ENCODE measurements at places on chromosomes 4 and X.

DNA sequence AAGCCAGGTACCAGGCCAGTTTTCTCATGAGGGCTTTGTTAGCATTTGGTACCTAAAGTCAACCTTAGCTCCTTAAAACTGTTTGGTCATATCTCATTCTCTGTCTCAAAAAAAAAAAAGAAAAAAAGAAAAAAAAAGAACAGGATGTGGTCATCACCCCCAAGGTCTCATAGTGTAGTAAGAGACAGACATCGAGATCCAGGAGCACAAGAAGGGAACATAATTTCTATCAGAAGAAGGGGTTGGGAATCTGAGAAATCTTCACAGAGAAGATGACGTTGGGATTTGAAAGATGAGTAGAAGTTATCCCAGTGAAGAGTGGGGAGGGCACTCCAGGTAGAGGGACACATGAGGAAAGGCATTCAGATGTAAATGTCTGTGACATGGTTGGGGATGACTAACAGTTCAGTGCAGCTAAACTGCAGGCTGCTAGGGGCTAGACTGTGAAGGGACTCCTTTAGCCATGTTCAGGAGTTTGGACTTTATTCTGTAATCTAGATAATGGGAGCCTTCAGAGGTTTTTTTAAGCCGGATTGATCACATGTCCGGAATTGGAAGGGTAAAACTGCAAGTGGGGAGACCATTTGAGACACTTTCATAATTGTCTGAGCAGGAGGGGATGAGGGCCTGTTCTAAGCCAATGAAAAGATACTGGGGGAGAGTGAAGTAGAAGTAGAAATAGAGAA is 26.9 kb upstream of the GJB1 start:
- no peak for DNase-seq

- DNase-seq, result no peak
These were observed 82.5 kb downstream of the AMELX start for GRCh38 chrX:11375614-11376119.

- DNase-seq, result no peak
These were observed 30.2 kb downstream of the MAP7D3 start for GRCh38 chrX:136220951-136221350.

GRCh38 chr4:146051728-146052391 is 113.2 kb upstream of the ZNF827 start:
- no peak for DNase-seq
